ENCODE measurements at places on chromosomes 1 and 21.

DNA sequence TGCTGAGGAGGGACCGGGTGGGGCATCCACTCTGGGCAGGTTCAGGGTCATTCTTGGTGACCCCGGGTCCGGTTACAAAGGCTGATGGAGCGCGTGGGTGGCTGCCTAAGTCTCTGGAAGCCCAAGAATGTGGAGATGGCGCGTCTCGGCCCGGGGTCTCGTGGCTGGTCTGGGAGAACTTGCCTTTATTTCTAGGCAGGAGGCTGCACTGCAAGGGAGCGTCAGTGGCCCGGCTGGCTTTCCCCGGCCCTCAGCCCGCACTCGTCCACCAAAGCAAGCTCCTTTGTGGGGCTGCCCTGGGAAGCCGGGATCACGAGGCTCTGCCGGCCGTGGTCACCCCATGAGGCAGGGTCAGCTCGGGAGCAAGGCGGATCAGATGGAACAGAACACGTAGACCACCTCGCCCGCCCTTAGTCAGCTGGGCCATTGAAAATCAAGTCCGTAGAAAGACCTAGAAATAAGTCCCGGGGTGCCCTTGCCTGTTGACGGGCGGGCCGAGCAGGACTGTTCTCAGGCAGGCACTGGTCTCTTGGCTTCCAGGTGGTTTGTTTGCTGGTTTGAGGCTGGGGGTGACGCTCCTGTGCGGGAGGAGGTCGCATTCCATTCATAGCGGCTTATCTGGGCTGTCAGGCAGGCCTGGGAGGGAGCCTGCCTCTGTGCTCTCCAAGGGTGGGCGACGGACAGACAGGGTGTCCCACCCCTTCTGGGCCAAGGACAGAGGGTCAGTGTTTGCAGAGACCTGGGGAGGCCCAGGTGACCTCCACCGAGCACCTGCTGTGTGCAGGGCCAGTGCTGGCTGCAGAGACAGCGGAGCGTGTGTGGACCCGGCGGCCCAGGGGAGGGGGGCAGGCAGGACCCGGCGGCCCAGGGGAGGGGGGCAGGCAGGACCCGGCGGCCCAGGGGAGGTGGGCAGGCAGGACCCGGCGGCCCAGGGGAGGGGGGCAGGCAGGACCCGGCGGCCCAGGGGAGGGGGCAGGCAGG is 25.8 kb downstream of the COL18A1 start:
- no peak for DNase-seq

- no peak for DNase-seq
Observed at GRCh38 chr21:37527716-37528115, 161.1 kb downstream of the DYRK1A start.

DNA sequence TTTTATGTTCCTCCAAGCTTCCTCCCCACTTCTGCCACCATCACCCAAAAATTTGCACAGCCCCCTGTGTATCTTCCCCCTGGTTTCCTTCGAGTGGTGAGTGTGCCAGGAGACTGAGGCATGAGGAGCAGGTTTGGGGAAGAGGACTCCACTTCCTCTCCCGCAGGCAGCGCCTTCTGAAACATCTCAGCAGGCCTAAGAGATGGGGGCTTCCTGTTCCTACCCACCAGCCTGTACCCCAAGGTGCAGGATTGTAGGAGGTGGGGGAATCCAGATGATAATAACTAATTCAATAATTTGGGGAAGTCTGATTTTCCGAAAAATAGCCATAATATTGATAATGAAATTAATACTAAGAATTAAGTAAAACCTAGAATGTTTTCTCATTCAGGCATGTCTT is 62.4 kb downstream of the RHBG start:
- DNase-seq: no peak

DNA sequence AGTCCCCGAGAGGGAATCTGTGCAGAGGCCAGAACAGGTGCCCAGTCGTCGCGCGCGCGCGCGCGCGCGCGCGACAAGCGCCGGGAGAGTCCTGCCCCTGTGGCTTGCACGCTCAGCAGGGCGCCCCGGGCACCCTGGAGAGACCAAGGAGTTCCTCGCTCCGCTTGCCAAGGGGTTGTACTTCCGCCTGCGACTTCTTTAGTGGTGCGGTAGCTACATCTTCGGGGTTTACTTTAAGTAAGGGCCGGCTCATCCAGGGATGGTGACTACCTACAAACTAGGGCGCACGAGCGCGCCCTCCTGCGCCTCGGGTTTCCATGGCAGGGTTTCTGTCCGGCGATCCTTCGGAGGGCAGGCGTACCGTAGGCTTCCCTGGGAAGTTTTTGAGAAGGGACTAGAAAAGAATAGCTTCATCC is 1.4 kb downstream of the LHX4 start:
- DNase-seq: no peak

- DNase-seq: no peak
Observed at GRCh38 chr1:225655509-225656258, 2.8 kb upstream of the ENAH start.

GRCh38 chr1:25169610-25170009 is 62.7 kb downstream of the SYF2 start:
- DNase-seq: no peak

- DNase-seq: no peak
Observed at GRCh38 chr21:36461918-36462486, 17.9 kb downstream of the CLDN14 start.

Measured in activated T-helper 1 cell treated with anti-CD3 and anti-CD28 coated beads, Interleukin-2, amount 50 U/mL, for 16 hours (primary cell).